ENCODE measurements at places on chromosomes 3 and 15. TPM values are rescaled to one million over a fixed set of nuclear protein-coding genes. Genes with fewer than 3 reads are reported as not detected.

- DNase-seq: no peak
Observed at GRCh38 chr3:67030785-67031740, 33.0 kb downstream of the KBTBD8 start.

- DNase-seq: no peak
Observed at GRCh38 chr3:13541691-13542090, 7.2 kb upstream of the FBLN2 start.

DNA sequence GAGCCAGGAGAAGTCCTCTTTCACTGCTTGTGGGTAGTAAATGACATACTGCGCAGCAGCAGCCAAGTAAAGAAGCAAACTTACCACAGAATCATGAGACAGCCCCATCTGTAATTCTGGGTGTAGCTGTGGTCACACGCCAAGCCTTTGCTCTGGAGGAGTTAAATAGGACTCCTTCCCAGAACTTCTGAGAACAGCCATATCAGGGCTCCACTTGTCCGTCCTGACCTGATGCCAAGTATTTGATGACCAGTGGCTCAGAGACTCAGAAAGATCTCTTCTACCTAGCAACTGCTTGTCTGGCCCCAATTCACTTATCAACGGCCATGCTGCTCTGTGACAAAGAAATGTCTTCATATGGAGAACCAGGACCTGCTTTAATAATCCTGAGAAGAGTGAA, 20.6 kb upstream of the GOLIM4 start:
- DNase-seq: no peak

DNA sequence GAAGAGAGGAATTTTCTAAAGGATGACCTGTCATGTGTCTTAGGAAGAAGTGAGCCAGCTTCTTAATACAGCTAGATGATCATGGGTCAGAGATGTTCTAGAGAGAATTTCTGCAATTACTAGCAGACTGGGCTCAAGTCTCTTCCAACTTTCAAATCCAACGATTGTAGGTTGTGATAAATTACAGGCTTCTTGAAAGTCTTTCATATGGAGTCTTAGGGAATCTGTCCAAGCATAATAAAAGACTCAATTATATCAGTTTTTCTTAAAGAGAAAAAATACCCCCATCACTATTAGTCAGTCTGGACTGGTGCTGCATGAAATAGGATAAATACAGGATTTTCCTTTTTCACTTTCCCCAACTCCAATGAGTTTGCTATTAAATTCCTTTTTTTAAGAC, 59.1 kb downstream of the DRD3 start:
- DNase-seq: no peak

NMB gene
- 1.3 TPM for total RNA-seq

CASR gene
- not detected for total RNA-seq

GRCh38 chr3:74640211-74640610, 25.8 kb upstream of the CNTN3 start:
- no peak for DNase-seq

- no peak for DNase-seq
Observed at GRCh38 chr3:84962415-84962814, 3.6 kb downstream of the CADM2 start.

TGM4 gene
- total RNA-seq: under 0.01 TPM

DNA sequence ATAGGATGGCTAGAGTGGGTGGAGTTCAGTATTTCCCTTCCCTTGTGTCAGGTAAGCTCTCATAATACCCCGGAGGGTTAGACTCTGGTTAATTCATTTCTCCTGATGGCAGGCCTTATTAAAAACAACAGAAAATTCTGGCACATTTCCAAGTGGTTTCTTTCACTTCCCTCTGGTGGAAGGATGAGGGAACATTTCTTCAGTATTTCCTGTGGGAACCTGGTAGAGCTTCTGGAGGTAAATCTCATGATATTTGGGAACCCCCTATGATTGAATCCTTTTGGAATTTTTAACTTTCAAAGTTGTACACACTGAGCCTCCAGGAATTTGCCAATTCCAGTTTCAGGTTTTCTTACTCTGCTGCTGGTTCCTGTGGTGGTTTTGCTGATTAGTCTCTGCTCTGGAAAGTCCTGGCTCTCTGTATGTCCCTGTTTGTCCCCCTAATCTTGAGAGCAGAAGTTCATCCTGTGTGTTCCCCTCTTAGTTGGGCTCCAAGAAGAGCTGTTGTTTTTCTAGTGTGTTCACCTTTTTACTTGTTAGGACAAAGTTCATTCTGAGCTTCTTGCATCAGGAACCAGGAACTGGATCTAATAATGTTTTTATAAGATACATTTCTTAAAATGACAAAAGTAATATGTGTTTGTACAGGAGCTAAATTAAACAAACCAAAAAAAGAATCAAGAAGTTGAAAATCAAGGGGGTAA, 12.1 kb downstream of the CHRNA7 start:
- DNase-seq: no peak

TUBGCP5 gene
- total RNA-seq: 20.0 TPM

- DNase-seq: peak; percentile 6
Observed at GRCh38 chr3:124395584-124396338, 334.5 kb upstream of the UMPS start.

- DNase-seq: peak; percentile 83
Observed at GRCh38 chr3:66816090-66816761, 181.9 kb upstream of the KBTBD8 start.

- no peak for DNase-seq
Observed at GRCh38 chr3:136247855-136248590, 2.1 kb upstream of the PCCB start.

DNA sequence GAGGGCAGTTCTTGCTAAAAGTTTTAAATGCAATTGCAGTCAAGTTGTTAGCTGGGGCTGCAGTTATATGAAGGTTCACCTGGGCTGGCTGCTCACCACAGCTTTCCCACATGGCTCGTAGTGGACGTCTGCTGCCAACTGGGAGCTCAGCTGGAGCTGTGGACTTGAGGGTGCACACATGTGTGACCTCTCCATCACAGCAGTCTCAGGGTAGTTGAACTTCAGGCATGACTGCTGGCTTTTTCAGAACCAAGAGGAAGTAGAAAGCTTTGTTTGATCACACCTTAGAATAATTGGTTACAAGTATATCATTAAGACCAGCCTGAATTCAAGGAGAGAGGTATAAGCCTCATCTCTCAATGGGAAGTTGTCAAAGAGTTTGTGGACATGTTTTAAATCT, 74.1 kb downstream of the CHL1 start:
- DNase-seq: no peak

- DNase-seq: no peak
Observed at GRCh38 chr15:94238539-94239118, 7.3 kb downstream of the MCTP2 start.

LRRC31 gene
- not detected for total RNA-seq

DNA sequence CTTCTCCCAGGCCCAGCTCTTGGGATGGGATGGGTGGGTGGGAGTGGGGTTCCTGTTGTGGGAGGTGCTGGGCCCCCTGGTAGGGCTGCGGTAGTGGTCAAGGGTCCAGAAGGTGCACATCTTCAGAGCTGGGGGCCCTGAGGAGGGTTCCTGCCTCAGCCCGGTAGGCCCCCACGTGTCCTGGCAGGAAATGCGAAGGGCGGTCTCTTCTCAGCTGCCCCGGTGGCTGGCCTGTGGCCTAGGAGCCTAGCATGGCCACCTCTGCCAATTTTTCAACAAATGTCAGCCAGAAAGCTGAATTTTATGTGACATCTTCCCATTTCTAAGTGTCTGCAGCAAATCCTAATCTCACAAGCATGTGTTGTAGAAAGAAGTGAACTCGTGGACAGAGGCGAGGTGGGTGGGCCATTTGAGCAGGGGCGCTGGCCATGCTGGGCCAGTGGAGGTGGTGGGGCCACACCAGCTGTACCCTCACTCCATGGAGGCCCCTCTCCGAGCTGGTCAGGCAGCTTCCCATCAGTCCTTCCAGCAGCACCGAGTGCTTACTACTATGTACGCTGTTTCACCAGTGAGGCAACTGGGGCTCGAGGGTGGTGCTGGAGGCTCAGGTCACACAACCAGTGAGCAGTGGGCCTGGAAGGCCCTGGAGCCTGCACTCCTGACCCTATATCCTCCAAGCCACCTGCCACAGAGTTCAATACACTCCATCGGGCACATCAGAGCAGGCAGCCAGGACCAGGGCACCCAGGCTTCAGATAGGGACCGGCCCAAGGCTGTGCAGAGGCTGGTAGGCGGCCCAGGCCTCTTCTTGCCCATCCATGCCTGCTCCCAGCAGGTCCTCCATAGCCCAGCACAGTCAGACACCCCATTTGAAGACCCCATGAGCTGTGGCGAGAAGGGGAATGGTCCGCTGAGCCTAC, 23.2 kb downstream of the FBLN2 start:
- DNase-seq: no peak

GRCh38 chr3:108590460-108590859, 938 bp downstream of the DZIP3 start:
- DNase-seq: no peak

- DNase-seq: peak; percentile 66
Observed at GRCh38 chr3:99562990-99563607, 75.3 kb upstream of the COL8A1 start.

DNA sequence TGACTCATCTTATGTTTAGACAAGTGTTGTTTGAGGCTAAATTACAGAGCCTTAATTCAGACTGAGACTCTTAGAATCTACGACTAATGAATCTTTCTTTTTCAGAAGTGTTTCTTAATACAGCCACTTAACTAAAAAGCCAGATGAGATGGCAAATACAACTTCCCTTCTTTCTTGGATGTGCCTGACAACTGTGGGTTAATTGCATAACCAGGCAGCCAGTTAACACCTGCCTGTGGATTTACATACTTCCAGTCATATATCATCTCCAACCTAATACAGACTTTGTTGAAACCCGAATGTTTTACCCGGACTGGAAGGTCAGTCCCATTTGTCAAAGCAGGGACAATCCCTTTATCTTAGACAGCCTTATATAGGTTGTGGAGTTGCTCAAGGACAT, 297.6 kb downstream of the VPS13C start:
- DNase-seq: no peak

MINAR1 gene
- 1.6 TPM for total RNA-seq

DOCK3 gene
- total RNA-seq: under 0.01 TPM

GRCh38 chr15:73981761-73982221, 10.3 kb downstream of the STOML1 start:
- DNase-seq: no peak

FBXW12 gene
- not detected for total RNA-seq

DNA sequence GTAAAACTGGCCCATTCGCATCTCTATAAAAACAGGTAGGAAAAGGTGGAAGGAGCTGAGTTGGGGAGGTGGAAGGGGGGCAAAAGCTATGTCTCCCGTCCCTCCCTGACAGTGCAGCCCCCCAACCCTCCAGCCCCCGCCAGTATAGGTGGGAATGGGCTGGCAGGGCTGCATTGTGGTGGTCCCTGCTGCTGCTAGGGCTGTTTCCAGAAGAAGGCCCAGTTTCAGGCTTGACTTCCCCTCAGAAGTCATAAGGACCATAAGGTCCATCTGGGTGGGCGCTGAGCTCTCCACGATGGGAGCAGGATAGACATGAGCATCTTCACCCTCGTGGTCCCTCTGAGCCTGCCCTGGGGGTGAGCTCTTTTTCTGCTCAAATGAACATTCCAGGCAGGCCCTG, 44.2 kb downstream of the APBA2 start:
- DNase-seq: no peak

Measured in IMR-90 (cell line).